ENCODE measurements at places on chromosomes 11 and 22.

DNA sequence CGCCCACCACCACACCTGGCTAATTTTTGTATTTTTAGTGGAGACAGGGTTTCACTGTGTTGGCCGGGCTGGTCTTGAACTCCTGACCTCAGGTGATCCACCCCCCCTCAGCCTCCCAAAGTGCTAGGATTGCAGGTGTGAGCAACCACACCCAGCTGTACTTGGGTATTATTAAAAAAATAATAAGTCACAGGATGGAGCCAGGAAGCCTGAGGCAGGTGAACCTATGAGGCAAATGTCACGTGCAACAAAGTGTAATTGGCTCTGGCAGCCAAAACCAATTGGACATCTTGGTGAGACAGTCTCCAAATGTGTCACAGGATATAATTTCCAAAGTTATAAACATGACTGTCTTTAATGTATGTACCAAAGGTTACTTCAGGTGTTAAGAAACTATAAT lies 24.0 kb upstream of the MALAT1 start:
- no peak for DNase-seq

DNA sequence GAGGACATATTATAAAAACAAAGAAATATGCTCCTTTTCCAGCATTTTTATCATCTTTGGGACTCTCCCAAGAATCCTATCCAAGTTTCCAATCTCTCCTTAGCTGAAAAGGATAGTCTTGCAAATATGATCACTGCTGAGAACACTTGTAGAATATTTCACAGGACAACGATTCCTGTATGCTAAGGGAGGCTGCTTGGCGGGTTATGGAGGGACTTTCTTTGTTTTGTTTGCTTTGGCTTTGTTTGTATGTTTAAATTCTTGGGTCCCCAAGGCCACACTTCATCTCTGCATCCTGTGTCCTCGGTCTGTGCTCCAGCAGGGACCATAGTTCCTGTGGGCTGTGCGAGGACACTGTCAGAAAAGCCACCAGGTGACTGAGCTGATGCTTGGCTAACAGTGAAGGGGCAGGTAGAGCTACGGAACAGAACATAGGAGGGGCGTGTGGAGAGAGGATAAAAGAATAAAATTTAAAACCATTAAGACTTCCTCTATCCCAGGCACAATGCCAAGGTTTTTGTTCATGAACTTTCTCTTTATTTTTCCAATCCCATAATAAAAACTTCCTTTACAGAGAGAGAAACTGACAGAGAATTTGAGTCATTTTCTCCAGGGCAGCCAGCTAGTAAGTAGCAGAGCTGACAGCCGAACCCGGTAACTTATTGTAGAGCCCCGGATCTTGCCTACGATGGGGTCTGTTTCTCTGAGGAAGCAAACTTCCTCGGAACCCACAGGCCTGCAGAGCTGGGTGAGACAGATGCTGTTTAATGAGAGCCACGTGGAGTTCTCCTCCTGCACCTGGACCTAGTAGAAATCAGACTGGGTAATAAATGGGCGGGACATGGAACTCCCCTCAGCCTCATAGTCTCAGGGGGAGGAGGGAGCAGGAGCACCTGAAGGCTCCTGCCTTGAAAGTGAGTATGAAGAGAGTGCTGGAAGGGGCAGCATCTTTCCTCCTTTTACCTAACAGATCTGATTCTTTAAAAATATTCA lies at the start of gene IZUMO1R:
TSS of gene IZUMO1R (plus strand) at position 615 of the 993 bp plus-strand sequence. CDS start 1,057 bp downstream, outside the sequence.
- DNase-seq, result no peak

DNA sequence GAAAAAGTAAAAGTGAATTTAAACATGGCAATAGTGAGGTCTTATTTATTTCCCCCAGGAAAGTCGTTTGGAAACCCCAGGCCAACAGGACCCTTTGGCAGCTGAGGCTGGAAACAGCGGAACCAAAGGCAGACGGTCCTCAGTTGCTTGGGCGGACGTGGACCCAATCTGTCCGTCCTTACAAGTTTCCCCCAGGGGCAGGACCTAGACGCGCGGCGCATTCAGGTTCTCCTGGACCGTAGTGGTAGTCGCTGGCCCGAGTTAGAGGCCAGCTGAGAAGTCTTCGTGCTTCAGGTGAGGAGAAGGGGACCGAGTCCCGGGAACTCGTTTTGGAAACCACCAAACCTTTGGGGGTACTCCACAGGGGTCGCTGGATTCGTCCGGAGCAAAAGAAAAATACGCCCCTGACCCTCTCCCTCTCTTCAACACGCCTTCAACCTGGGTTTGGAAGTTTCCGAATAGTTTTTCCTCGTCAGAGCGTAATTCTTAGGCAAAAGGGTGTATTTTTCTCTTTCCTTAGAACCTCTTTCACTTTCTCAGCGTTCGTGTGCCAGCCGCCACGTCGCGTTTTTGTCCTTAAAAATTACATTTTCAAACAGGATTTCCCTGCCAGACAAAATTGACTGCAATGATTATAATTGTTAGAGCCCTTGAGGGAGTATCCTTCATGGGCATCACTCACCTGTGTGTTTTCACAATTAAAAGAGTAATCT lies 2.1 kb downstream of the METTL15 start:
- peak; percentile 10 for DNase-seq

GRCh38 chr11:70535191-70535971 lies 137.1 kb downstream of the CTTN start:
- DNase-seq, result no peak

GRCh38 chr22:46287873-46288751 lies 8.6 kb upstream of the GTSE1 start:
- DNase-seq, result no peak

- DNase-seq, result peak; percentile 17
Measured at GRCh38 chr11:78228467-78228866, 39.7 kb downstream of the USP35 start.

DNA sequence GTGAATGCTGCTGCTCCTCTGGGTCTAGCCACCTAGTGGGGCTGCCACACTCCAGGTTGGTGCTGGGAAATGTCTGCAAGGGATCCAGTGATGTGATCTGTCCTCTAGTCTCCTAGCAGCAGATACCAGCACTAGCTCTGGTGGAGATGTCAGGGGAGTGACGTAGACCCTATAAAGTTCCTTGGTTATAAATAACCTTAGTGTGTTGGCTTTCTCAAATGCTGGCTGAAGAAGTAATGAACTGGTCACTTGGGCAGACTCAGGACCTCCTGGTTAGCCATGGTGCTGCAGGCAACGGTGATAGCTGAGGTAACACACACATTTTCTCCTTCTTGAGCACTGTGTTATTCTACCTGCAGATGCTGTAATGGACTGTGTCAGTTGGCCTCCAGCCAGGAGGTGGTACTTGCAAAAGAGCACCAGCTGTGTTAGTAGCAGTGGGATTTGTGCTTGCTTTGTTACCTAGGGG lies 35.5 kb downstream of the BBOX1 start:
- peak; percentile 25 for DNase-seq

All from NCI-H1694 (cell line).